ENCODE measurements at places on chromosomes 13 and 19.

- no peak for DNase-seq
Observed at GRCh38 chr19:9916719-9917118, 19.6 kb downstream of the OLFM2 start.

DNA sequence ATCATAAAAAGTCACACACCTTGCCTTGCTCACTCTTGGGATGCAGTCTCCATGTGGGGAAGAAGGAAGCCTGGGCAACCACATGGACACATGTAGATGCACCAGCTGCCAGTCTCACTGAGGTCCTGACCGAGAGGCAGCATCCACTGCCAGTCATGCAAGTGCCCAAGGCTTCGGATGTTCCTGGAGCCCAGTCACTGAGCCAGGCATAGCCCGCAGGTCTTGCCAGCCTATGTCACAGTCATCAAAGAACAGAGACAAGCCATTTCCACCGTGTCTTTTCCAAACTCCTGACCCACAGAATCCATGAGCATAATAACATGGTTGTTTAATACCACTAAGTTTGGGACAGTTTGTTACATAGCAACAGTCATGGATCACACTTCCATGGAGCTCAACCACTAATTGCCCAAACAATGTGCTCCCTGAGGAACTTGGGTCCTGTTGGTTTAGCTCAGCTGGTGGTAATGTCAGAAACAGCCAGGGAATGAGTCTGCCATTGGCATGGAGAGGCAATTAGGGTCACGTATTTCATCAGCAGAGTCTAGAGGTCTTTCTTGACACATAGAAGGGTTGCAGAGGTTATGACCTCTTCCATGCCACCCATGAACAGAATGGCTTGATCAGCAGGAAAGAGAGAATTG, 21.5 kb downstream of the STARD13 start:
- no peak for DNase-seq

- no peak for DNase-seq
Observed at GRCh38 chr13:46717275-46717674, 79.7 kb downstream of the ESD start.

GRCh38 chr19:33347300-33347699, 26.2 kb upstream of the CEBPG start:
- DNase-seq = no peak

- DNase-seq = peak; percentile 90
Observed at GRCh38 chr19:50344661-50345318, 15.6 kb upstream of the KCNC3 start.

DNA sequence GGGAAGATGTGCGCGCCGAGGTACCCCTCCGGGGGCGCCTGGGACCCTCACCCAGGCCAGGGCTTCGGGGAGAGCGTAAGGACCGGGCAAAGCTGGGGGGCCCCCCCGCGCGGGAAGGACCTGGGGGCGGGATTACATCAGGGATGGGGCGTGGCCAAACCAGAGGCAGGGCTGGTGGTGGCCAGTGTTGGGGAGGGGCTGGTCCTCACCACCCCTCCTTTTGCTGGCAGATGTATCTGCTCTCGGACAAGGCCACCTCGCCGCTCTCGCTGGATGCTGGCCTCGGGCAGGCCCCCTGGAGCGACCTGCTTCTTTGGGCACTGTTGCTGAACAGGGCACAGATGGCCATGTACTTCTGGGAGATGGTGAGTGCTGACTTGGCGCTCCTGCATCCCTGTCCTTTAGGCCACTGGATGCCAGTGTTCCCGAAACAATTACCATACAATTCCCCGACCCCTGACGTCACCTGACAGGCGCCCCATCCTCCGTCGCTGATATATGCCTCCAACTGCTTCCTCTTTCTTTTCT, 25.3 kb downstream of the TRPM4 start:
- no peak for DNase-seq

GRCh38 chr13:66322193-66322740, 907.9 kb downstream of the PCDH9 start:
- DNase-seq = no peak

- DNase-seq = peak; percentile 75
Observed at GRCh38 chr19:51621178-51621577, 9.0 kb downstream of the SIGLEC5 start.

GRCh38 chr13:97307118-97307881, 85.2 kb downstream of the MBNL2 start:
- no peak for DNase-seq

- DNase-seq = peak; percentile 82
Observed at GRCh38 chr19:48635263-48635965, 1.8 kb downstream of the DBP start.

DNA sequence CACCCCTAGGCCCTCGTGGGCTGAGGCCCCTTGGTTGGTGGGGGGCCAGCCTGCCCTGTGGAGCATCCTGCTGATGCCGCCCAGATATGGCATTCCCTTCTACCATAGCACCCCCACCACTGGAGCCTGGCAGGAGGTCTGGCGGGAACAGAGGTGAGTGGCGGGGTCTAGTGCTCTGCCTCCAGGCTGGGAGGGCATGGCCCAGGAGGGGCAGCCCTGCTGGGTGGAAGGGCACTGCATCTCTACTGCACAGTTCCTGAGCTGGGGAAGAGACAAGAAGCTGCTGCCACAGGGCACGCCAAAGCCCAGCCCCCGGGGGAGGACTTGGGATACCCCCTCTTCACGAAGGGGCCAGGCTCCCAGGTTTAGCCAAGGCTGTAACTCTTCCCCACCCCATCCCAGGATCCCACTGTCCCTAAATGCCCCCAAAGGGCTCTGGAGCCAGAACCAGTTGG, 2.4 kb upstream of the KMT2B start:
- no peak for DNase-seq

GRCh38 chr13:102680133-102680717, 14.6 kb downstream of the METTL21C start:
- no peak for DNase-seq

- no peak for DNase-seq
Observed at GRCh38 chr13:72317346-72318109, 409.9 kb downstream of the MZT1 start.

GRCh38 chr19:38394488-38394887, 6.0 kb downstream of the SPRED3 start:
- peak; percentile 38 for DNase-seq

DNA sequence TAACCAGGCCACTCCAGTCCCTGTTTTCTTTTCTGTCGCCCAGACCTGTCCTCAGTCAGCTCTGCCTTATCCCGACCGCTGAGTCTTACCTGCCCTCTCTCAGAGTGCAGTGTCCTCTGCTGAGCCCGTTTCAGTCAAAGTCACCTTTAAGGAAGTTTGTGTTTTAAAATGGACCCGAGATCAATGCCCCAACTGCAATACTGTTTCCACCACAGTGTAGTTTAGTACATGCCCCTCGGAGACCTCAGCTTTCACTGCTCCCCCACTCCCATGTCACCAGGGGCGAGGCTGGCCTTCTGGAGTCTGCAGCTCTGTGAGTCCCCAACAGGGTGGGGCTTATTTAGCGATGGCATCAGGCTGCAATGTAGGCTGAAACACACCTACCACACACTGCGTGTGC, 248.4 kb upstream of the TSHZ3 start:
- DNase-seq = no peak

GRCh38 chr13:55069746-55070145, 2041.1 kb downstream of the OLFM4 start:
- no peak for DNase-seq

GRCh38 chr19:10639836-10640235, 14.3 kb upstream of the ILF3 start:
- DNase-seq = peak; percentile 89

DNA sequence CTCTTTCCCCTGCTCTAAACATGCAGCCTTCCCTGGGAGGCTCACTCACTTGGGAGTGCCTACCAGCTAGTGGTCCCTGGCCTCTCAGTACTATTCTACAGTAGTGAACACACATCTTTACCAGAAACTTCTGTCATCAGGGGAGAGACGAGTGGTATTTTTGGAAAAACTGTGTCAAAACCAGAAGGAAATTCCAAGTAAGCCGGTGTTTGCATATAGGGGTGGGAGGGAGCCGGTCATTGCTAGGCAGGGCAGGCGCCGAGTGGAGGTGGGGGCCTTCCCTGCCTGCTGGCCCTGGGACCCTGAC, 7.0 kb downstream of the RPS9 start:
- no peak for DNase-seq

DNA sequence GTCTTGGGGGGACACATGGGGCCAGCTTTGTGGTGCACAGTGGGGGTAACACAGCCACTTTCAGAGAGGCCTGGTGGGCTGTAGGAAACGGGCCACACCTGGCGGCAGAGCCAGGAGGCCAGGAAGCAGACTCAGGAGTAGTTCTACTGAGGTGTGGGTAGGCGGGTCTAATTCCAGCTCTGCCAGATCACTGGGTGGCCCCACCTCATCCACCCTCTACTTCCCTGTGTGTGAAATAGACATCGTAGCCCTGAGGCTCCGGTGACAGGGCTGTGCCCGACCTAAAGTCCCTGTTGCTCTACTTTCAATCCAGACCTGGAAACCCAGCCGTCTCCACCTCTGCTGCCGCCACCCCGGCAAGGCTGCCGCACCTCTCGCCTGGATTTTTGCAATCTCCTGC, 4.0 kb downstream of the NKPD1 start:
- no peak for DNase-seq

DNA sequence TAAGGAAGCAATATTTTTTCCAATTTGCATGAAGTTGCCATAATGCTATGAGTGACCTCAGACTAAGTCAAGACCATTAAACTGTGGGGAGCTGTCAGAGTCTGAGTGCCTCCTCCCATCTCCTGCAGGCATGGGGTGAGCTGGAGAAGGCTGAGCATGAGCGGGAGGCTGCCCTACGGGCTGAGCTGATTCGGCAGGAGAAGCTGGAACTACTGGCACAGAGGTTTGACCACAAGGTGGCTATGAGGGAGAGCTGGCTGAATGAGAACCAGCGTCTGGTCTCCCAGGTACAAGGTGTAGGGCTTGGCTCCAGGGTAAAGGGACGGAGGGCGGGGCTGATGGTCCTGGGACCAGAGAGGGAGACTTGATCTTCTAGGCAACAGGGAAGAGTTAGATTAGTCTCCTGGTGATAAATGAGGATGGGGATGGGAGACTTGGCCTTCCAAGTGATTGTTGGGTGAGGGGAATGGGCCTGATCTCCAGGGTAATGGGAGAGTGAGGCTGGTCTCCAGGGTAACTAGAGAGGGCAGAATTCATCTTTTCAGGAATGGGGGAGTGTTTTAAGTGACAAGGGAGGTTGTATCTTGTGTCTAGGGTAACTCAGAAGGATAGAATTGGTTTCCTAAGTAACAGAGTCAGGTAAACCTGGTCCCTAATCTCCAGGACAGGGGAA, 36.0 kb downstream of the SPTBN4 start:
- no peak for DNase-seq

DNA sequence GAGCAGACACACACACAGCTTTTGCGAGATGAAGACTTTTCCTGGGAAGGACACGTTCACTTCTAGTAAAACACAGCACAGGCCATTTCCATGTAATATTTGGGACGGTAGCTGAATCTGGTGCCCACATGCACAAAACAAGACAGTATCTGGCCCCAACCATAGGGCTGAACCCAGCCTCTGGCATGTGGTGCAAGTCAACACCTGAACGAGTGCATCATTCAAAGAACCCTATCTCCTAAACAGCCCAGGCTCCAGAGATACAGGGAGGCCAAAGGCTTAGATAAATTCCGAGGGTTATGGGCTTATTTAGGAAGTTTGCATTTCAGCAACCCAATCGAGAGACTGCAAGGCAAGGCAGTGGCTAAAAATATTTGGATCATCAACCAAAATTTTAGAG, 2.7 kb upstream of the TFDP1 start:
- no peak for DNase-seq

DNA sequence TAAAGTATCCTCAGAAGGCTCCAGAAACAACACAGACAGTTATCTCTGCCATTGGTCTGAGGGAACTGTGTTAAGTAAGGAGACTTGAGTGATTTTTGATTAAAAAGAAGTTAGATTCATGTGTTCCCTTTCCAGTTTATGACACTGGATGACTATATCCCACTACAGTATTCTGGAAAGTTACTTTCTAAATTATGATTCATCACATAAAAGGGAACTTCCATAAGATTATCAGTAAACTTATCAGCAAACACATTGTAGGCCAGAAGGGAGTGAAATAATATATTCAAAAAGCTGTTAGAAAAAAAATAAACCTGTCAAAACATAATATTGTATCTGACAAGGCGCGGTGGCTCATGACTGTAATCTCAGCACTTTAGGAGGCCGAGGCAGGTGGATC, 700.0 kb downstream of the SLITRK6 start:
- DNase-seq = no peak

DNA sequence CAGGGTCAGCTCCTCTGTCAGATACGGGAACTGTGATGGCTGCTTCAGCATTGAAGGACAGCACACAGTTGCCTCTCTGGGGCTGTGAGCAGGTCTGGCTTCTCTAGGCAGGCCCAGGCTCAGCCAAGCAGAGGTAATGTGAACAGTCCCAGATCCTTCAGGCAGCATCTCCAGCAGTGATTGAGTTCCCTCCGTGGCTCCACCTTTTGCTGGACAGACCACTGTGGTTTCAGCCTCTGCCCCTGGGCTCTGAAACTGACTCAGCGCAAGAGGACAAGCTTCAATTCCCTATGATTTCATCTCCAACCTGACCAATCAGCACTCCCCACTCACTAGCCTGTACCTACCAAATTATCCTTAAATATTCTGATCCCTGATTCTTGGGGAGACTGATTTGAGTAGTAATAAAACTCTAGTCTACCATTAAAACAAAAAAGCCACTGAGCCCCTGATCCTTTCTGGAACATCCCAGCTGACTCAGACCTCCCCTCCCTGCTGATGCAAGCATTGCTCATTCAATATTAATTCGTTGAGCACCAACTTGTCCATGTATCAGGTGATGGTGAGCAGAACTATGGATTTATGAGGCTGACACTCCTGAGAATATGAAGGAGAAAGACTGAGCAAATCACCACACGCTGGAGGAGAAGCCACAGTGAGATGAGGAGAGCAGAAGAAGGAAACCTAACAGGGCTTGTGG, 16.7 kb downstream of the GSX1 start:
- DNase-seq = no peak

GRCh38 chr13:91185294-91185863, 162.1 kb upstream of the MIR17HG start:
- DNase-seq = no peak

DNA sequence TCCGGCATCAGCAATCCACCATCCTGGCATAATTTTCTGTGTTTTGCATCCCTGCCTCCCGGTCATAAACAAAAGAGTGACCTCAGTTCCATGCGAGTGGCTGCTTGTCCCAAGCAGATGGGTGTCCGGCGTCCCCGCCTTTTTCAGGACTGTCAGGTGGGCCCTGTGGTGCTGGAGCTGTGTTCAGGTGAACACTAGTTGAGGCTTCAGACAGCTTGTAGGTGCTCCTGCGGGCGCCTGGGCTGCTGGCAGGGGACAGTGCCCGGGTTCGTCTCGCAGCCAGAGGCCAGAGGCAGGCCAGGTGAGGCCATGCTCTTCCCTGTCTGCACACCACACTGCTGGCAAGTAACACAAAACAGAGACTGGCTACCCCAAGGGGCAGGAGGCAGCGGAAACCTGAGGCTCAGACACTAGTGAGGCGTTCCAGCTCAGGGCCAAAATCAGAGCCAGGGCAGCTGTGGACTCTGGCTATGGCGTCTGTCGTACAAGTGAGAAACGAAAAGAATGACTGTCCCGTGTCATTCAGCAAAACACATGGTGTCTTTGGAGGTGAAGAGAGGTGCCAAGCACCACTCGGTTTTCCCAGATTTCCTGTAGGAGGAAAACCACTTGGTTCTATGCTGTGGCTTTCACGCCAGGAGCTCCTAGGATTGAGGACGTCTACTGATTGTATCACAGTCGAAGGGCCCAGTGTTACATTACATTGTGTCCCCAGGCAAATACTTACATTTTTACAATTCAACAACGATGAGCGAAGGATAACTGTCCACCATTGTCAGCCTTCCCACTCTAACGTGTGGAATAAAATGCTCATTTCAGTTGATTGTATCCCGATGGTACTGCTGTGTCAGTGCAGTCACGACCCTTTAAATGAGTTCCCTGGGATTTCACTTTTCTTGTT, 104.0 kb downstream of the ATP11A start:
- DNase-seq = no peak

GRCh38 chr19:2315818-2316353, 7.9 kb upstream of the LINGO3 start:
- DNase-seq = peak; percentile 68
